Prostate gland (tissue), 2 donors: ENCODE measurements at places on chromosomes 5 and 9.

DNA sequence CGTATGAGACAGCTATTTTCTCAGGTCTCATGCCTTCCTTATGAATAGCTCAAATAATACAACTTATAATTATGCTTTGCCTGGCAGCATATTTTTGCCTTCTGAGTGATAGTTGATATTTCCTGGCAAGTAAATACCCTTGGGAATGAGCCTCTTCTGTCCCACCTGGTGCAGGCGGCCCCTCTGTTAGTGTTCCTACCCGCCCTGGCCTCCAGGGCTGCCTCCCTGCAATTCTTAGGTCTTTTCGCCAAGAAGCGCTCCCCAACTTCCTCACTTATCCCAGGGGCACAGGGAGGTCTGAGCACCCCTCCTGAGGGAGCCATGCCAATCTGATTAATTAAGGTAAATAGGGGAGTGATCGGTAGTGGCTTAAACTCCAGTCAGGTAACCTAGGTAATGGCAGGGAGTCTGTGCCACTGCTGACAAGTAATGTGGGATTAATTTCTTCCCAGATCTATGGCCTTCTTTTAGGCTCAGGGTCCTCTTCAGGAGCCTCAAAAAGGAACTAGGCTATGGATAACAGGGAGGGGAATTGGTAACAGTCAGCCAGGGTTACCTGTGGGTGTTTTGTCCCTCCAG, 81.5 kb downstream of the GALNT10 start:
- DNase-seq = no peak

DNA sequence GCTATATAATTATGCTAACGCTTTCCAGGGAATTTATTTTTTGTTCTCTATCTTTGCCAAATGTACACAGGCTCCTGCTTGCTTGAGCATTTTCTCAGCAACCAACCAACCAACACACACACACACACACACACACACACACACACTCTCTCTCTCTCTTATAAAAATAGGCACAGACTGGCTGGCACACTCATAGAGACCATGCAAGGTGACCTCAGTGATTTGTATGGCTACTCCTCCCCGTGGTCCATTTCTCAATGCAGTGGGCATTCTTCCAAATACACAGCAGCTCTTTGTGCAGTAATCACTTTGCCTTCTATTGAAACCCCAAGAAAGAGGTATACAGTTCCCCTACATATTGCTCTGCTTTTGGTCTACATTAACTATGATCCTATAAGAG, 416.0 kb downstream of the MAN2A1 start:
- DNase-seq = peak; percentile 18

- DNase-seq = no peak
These were observed 7.4 kb upstream of the SLC36A3 start for GRCh38 chr5:151310932-151311331.

- no peak for DNase-seq
These were observed 14.3 kb downstream of the AFF4 start for GRCh38 chr5:132949136-132949535.
